ENCODE measurements at places on chromosomes 5 and 9.
A peak's percentile ranks its signal among the peaks of the same experiment; 100 is the strongest.

GRCh38 chr5:107820429-107820828 lies 149.7 kb upstream of the EFNA5 start:
- no peak for DNase-seq

DNA sequence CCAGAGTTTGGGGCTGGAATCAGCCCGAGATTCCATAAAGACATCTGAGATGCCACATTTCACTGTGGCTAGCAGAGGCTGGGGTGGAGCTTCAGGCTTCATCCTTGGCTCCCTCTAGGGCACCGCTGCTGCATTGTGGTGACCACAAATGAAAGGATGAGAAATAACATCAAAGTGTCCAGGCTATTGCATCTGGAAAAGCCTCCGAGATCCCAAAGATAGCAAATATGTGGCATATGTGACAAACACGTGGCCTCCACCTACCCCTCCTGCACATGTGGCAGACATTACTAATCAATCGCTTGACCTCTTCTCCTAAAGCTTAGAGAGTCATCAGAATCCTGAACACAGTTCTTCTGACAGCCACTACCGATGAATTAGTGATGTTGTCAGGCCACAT lies 4.5 kb downstream of the SPARC start:
- DNase-seq: no peak

DNA sequence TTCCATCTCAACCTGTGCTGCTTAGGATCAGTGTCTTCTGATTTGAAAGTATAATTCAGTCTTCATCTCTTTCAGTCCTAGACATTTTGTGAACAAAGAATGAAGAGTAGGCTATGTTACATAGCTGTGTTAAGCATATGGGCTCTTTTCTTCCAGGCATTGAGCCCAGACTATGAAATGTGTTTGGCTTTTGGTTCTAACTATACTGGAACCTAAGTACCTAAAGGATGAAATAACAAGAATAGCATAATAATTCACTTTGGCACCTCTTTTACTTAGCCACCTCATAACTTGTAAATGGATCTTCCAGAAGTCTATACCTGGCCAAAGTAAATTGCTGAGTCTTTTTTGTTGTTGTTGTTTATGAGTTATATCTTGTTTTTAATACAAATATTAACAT lies 71.4 kb downstream of the SLF1 start:
- DNase-seq: no peak

GRCh38 chr5:106488407-106488806 lies 1182.3 kb downstream of the EFNA5 start:
- no peak for DNase-seq

DNA sequence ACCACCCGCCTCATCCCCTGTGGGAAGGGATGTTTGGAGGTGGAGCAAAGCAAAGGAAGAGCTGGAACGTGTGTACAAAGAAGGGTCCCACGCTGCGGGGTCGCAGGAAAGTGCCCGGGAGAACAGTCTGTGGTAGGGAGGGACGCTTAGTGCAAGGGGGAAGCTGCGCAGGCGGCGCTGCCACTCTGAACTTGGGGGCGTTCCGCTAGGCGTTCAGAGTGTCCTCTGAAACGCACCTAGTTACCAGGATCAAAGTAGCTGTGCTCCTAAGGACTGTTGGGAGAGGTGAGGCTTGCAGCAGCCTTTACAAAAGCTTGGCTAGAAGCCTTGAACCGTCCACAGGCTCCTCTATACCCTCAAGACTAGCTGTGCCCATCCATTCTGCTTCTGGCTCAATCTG lies 29.3 kb upstream of the PDE8B start:
- DNase-seq: no peak

GRCh38 chr5:61139094-61139873 lies 23.0 kb downstream of the SMIM15 start:
- peak; percentile 56 for DNase-seq

DNA sequence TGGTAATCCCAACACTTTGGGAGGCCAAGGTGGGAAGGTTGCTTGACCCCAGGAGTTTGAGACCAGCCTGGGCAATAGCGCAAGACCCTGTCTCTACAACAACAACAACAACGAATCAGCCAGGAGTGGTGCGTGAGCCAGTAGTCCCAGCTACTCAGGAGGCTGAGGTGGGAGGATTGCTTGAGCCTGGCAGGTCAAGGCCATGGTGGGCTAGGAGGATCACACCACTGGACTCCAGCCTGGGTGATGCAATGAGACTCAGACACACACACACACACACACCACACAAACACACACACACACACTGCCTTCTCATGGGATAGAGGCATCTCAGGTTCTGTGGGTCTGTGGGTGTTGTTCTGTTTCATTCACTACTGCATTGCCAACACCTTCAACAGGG lies 115.0 kb downstream of the DCP2 start:
- DNase-seq: no peak

- DNase-seq: no peak
Measured at GRCh38 chr5:9411142-9411541, 134.7 kb downstream of the SEMA5A start.

DNA sequence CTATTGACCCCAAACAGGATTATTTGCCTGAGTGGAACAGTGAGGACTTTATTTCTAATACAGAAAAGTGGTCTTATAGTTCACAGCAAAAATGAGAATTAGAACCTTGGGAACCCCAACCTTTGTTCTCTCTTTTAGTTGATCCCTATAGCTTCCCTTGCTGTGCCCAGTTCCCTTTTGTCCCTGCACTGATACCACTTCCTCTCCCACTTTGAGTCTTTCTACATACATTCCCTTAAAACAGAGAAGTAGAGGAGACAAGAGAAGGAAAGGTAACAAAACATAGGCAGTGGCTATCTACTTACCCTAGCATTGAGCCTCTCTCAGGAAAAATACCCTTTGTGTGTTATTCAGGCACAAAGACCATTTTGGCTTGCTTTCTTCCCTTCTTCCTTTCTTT lies 246.4 kb downstream of the FAM114A2 start:
- DNase-seq: no peak

- no peak for DNase-seq
Measured at GRCh38 chr5:137374110-137374714, 124.9 kb downstream of the SPOCK1 start.

GRCh38 chr5:57751710-57752109 lies 269.1 kb upstream of the ACTBL2 start:
- no peak for DNase-seq

GRCh38 chr9:89796606-89797005 lies 191.8 kb downstream of the GADD45G start:
- DNase-seq: no peak

DNA sequence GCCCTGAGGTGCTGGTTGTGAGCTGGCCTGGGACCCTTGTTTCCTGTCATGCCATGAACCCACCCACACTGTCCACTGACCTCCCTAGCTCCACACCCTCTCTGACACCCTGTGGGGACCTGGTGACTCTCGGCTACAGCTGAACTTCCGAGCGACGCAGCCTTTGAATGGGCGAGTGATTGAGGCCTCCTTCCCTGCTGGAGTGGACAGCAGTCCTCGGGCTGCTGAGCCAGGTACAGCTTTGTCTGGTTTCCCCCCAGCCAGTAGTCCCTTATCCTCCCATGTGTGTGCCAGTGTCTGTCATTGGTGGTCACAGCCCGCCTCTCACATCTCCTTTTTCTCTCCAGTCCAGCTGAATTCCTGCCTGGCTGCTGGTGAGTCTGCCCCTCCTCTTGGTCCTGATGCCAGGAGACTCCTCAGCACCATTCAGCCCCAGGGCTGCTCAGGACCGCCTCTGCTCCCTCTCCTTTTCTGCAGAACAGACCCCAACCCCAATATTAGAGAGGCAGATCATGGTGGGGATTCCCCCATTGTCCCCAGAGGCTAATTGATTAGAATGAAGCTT lies 6.1 kb downstream of the CA9 start:
- DNase-seq: no peak

GRCh38 chr5:93886917-93887361 lies 145.5 kb upstream of the POU5F2 start:
- no peak for DNase-seq

DNA sequence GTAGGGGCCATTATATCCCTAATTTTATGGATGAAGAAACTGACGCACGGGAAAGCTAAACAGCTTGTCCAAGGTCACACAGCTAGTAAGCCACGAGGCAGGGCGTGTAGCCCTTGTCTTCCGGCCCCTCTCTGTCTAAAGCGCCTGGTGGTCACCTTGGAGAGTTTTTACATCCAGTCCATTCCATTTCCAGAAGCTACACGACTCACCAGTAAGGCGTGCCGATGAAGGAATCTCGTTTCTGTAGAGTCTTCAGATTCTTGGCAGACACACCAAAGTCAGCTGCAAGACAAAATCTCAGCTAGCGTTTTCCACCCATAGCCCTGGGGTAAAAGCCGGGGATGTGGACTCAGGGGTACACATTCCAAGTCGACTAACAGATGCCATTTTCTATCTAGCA lies 80.5 kb downstream of the STK10 start:
- DNase-seq: no peak

GRCh38 chr9:15622318-15622971 lies 69.6 kb downstream of the CCDC171 start:
- no peak for DNase-seq

- DNase-seq: peak; percentile 24
Measured at GRCh38 chr5:112742424-112742823, 4.7 kb downstream of the APC start.
